ENCODE measurements at places on chromosomes 4 and X.

- DNase-seq, result no peak
Observed at GRCh38 chr4:74481891-74482609, 37.1 kb downstream of the AREG start.

DNA sequence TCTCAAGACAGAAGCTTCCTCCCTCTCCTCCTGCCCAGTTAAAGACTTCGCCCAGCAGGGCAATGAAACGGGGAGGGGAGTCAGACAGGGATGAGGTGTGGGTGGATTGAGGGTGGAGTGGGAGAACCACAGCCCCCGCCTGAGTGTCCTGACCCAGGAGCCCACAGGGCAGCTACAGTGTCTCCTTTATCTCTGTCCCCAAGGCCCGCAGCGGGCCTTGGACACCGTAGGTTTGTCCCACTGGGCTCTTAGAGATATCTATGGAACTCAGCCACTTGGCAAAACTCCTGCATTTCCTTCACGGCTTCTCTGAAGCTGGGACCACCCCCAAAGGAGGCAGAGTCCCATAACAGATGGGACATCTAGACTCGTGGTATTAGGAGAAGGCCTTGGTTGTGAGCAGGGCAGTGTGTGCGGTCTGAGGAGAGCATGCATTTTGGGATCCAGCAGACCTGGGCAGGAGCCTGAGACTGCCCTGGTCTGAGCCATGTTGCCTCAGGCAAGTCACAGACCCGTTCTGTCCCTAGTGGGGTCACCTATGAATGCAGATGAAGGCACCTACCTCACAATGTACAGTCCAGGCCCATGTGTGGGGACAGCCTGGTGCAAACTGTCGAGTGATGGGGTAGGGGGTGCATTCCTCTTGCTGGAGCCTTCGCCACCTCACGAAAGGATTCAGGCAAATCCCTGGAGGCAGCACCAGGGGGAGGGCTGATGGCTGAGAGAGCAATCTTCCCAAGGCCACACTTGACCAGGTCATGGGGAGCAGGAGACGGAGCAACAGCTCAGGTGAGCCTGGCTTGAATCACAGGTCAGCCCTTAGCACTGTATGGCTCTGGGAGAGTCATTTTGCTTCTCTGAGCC, 225.7 kb upstream of the PSAPL1 start:
- DNase-seq, result no peak

DNA sequence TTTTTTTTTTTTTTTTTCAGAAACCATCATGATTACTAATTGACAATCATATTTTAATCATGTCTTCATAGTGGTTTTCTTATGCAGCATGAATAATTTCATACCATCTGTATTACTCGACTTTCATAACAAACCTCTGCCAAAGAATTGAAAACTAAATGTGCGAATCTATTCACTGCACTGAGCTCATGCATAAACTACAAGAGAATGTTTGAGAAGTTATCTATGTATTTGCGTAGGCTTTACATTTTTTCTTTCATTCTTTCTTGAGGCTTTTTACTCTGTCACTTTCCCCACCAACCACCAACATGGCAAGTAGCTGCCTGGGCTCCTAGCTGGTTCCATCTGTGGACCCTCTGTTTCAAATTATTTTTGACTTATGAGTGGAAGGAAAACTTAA, 1761.0 kb downstream of the STIM2 start:
- DNase-seq, result no peak

DNA sequence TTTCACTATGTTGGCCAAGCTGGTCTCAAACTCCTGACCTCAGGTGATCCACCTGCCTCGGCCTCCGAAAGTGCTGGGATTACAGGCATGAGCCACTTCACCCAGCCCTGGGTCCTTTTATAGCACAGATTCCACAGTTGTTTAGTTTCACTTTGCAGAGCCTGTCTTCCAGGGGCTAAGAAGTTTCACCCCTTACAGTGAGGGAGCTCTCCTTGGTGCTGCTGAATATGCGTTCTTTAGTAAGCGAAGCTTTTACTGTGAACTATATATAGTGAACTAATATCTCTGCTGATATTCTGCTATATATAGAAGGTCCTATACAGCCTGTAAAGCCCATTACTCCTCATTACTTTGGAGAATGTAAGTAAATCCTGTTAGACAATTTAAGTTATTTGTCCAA, 4.2 kb downstream of the TCEAL6 start:
- no peak for DNase-seq

- DNase-seq, result no peak
Observed at GRCh38 chrX:109707720-109708119, 25.3 kb downstream of the ACSL4 start.

- DNase-seq, result no peak
Observed at GRCh38 chr4:156230176-156230575, 276.5 kb upstream of the CTSO start.

DNA sequence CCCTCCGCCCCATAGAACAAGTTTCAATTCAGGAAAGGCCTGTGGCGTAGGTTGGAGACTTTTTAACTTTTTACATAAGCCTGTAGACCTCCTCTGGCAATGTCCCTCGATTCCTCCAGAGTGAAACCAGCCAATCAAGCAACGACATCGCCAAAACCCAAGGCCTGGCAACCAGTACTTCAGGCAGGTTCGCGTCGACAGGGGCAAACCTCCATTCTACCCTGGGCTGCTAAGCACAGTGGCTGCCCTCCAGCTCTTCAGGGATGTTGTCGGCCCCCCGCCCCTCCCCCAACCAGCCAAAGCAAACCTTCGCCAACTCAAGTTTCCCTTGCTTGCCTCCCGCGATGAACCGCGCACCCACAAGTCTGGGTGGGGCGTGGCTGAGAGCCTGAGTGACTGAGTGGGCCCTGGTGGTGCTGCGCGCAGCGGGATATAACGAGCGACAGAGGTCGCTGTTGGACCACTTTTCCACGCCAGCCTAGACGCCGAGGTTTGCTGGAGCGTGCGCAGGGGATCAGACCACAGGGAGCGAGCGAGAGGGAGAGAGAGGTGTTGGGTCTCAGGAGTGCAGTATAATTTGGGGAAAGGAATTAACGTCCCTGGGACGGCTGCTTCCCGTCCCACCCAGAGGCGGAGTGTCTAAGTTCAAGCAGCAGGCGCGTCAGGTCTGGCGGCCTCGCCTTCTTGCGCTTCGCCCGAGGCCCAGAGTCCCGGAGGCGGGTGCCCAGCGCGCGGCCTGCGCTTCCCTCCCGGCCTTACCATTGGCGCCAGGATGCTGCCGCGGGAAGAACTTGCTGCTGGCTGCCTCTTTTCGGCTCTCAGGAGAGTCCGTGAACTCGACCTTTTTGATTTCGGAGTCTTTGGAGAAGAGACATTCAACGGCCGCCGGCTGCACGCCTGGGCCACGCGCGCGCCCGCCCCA, 9.0 kb upstream of the PITX2 start:
- no peak for DNase-seq

- DNase-seq, result no peak
Observed at GRCh38 chrX:119075270-119076025, 2.7 kb downstream of the CT47C1 start.

GRCh38 chrX:103175944-103176753, 38.8 kb upstream of the BEX4 start:
- peak; percentile 29 for DNase-seq

DNA sequence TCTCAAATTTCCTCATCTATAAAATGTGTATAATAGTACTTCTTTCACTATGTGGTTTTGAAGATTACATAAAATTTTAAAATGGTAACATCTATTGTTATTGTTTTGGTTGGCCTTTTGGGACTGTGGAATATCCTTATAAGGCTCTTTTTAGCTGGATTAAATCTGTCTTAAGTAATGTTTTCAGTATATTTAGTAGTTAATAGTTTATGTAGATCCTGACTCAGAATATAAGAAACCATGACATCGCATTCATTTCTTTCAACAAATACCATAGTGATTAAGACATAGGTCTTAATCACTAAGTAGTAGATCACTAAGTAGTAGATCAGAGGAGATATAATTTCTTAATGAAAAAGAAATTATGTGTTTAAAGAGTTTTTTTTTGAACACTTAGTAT, 48.5 kb downstream of the MRPL1 start:
- no peak for DNase-seq

- DNase-seq, result no peak
Observed at GRCh38 chr4:4427121-4427870, 40.4 kb downstream of the NSG1 start.

DNA sequence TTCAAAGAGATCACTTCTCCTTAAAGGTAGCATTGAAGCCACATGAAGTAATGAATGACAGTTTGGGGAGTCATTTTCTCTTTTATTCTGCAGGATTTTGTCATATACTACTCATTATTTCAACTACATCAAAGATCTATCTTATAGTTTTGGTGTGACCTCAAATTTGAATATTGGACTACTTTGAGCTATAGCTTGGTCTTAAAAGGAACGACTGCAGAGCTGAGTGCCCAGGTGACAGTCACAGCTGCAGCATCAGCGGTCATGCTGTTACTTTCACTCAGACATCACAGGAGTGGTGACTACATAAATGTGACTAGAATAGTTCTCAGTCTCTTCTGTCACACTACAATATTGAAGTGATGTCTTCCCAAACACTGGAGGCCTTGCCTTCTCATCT, 10.7 kb upstream of the SPCS3 start:
- no peak for DNase-seq

DNA sequence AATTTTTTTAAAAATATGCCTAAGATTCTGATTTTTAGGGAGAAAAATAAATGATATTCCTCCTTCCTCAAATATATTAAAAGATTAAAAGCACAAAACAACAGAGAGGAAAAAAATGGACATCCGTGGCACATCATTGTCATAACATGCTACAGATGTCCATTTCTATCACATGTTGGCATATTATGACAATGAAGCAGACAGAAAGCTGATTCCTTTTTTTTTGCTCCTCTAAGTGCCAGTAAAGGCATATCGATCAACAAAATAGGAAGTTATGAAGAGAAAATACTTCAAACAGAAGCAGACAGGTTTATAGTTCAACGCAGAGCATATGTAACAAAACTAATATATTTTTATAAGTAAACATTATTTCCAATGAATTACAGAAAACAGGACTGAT, 11.2 kb downstream of the KLHL8 start:
- no peak for DNase-seq

DNA sequence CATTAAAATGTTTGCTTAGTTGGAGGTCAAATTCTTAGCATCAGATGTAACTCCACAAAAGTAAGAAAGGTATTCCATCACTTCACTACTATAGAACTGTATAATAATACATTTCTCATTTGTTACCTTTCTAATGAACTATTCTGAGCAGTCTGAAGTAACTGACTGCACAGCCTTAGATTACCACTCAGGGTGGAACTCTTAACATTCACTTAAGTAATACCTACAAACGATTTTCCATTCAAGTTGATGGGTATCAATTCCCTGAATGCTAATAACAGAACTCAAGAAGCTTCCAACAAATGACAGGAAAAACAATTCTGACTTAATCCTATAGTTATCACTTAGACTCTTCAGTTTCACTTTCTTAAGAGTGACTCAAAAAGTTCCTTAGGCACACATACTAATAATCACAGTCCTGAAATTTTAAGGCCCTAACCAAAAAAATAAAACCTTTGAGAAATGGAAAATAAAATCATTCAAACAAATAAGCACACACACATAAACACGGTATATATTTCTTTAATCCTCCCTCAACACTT, 20.9 kb downstream of the HNRNPD start:
- DNase-seq, result no peak

DNA sequence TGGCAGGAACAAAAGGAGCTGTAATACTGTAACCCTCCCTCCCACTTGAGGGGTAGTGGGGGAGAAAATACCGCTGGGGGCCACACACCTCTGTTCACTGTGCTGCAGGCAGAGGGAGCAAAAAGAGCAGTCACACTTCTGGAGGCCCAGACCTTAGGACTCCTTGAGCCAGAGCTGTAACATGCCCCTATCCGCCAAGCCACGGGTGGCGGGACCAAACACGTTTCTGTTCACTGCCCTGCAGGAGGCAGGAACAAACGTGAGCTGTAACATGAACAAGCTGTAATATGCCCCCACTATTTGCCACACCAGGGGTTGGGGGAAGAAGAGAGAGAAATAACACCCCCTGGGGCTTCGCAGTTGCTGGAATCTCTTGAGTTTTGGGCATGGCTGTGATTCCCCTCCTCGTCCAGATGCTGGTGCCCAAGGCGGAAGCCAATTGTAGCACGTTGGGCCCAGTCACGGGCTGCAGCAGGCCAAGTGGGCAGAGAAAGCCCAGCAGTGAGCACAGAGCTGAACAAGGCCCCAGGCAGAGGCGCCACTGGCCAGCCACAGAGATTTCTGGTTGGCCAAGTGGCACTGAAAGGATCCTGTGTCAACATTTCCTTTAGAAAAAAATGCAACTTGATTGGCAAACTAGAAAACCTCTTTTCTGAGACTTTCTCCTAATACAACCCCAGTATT, 509.7 kb downstream of the INPP4B start:
- no peak for DNase-seq

DNA sequence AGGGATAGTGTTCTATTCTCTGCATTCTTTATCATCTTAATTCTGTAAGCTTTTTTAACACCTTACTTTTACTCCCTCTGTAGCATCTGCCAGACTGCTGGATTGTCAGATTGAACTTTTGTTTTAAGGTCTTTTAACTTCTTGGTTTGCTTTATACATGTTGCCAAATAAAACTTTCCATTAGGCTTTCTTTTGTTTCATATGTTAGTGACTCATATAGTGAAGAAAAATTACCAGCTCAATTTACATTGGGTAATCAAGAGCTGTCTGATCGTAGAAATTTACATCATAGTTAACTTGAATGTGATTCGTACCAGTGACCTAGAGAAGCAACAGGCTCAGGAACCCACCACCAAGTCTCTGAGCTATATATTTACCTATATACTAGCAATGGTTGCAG, 28.5 kb upstream of the KLHL4 start:
- no peak for DNase-seq

DNA sequence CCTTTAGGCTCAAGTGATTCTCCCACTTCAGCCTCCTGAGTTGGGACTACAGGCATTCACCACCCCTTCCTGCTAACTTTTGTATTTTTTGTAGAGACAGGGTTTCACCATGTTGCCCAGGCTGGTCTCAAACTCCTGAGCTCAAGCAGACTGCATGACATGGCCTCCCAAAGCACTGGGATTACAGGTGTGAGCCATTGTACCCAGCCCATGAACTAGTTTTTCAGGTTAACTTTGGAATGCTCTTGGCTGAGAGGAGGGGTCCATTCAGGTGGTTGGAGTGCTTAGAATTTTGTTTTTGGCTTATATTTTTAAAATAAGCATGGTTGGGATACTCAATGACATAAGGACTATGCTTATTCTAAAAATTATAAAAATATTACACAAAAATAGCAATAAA, 355.7 kb upstream of the MAGEB16 start:
- DNase-seq, result no peak

- DNase-seq, result no peak
Observed at GRCh38 chr4:121824171-121824527, 466 bp upstream of the CCNA2 start.

- DNase-seq, result no peak
Observed at GRCh38 chrX:114952696-114953095, 64.7 kb downstream of the IL13RA2 start.

DNA sequence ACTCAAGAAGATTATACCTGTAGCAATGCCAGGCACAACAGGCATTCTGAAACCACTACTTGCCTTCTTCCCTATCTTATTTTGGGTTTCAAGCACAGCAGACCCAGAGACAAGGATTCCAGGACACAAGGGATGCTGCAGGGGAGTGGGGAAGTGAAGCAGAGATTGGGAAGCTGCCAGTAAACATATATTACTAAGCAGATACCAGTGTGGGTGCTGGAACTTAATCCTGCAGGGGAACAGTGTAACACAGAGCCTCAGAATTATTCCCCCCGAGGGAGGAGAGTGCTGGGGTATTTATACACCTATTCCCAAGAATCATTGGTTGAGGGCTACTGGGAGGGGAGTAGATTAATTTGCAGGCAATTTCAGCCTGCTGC, 33.3 kb upstream of the MAML3 start:
- DNase-seq, result no peak

All from stimulated activated CD4-positive, alpha-beta T cell treated with anti-CD3 and anti-CD28 coated beads, Interleukin-1b, Interleukin-23, amount 100 ng/mL, for 1 hour (primary cell).